ENCODE measurements at places on chromosomes 12 and 14. TPM values are rescaled to one million over a fixed set of nuclear protein-coding genes. Genes with fewer than 3 reads are reported as not detected.

CALCOCO1 gene
- 73.9 TPM for total RNA-seq

DNA sequence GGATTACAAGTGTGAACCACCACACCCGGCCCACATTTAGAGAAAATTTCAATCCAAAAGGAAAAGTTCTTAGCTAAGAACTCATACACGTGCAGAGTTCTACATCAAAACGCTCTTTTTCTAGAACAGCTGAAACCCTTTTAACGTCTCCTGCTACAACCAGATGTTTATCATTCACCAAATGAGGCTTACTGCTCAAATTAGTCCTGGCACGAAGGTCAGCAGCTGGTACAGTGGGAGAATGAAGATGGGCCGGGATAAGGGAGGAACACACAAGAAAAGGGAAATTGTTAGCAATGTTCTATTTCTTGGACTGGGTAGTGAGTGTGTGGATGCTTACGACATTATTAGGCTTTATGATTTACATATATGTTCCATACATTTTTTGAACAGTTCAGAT is 37.2 kb downstream of the PRKAB1 start:
- no peak for DNase-seq
- H3K36me3 ChIP-seq: no peaks in the 10 kb centered on the region
- H3K27me3 ChIP-seq: no peaks in the 10 kb centered on the region
- H3K4me3 ChIP-seq: no peak overlapping the region
- H3K27ac ChIP-seq: no peak overlapping the region

DNA sequence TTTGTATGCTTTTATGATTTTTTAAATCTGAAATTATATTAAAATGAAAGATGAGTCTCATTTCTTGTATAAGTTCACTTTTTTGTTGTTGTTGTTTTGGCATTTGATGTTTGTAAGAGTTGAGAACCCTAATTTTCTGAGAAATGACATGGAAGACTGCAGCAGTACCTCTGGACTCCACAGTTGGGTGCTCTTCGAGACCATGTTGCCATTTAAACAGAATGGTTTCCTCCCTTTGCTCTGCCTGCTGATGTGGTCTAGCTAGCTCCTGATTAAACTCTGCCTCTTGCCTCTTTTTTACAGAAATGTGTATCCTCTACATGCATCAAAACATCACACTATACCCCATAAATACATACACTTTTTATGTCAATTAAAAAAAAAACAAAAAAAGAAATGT is 5.8 kb upstream of the LTA4H start:
- no peaks in the 10 kb centered on the region for H3K36me3 ChIP-seq
- H3K4me1 ChIP-seq: peaks cover 1% of the 10 kb centered on the region
- H3K4me3 ChIP-seq: no peak overlapping the region
- no peaks in the 10 kb centered on the region for H3K27me3 ChIP-seq
- no peak for DNase-seq

GRCh38 chr14:94392510-94392935 is 4.1 kb upstream of the SERPINA1 start:
- H3K27ac ChIP-seq: no peak overlapping the region
- no peaks in the 10 kb centered on the region for H3K27me3 ChIP-seq
- peaks cover 6% of the 10 kb centered on the region for H3K4me1 ChIP-seq
- H3K36me3 ChIP-seq: no peaks in the 10 kb centered on the region

GRCh38 chr12:32252199-32253073 is 145.8 kb downstream of the BICD1 start:
- H3K4me1 ChIP-seq: no peaks in the 10 kb centered on the region
- no peaks in the 10 kb centered on the region for H3K27me3 ChIP-seq
- H3K27ac ChIP-seq: no peak overlapping the region
- H3K4me3 ChIP-seq: no peak overlapping the region

- no peaks in the 10 kb centered on the region for H3K4me1 ChIP-seq
- H3K27me3 ChIP-seq: no peaks in the 10 kb centered on the region
- no peaks in the 10 kb centered on the region for H3K36me3 ChIP-seq
- H3K27ac ChIP-seq: no peak overlapping the region
- H3K4me3 ChIP-seq: no peak overlapping the region
These were observed 54.3 kb downstream of the PRMT8 start for GRCh38 chr12:3545121-3545796.

DNA sequence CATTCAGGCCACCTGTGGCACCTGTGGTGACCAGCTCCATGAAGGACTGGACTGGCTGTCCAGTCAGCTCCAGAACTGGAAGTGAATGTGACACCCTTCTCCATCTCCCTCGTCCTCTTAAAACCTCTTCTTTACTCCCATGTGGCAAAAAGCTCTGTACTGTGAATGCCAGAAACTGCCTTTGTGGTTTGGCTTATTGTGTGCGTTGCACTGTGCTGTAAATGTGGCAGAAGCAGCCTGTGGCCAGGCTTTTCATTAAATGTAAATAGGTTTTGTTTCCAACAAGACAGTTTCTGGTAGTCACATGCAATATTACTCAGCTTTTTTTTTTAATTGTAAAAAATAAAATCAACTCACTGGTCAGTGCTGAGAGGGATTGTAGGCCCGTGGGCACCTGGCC is 453.7 kb downstream of the ATP23 start:
- DNase-seq: no peak
- no peaks in the 10 kb centered on the region for H3K36me3 ChIP-seq
- no peaks in the 10 kb centered on the region for H3K27me3 ChIP-seq

DNA sequence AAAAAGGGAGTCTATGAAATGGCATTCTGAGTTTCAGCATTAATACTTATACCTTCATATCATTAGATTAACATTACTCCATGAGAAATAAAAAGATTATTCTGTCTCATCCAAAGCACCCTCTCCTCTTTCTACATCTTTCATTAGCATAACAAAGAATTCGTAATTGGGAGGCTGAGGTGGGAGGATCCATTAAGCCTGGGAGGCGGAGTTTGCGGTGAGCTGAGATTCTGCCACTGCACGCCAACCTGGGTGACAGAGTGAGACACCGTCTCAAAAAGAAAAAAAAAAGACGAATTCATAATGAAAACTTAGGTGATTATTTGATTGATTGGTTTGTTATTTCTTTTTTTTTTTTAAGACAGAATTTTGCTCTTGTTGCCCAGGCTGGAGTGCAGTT is 1.8 kb upstream of the CDK17 start:
- no peaks in the 10 kb centered on the region for H3K4me1 ChIP-seq
- peak overlapping the region; percentile 99 for H3K27ac ChIP-seq
- no peak overlapping the region for H3K4me3 ChIP-seq

TAS2R43 gene
- 0.18 TPM for total RNA-seq

KRT6C gene
- not detected for total RNA-seq

DNA sequence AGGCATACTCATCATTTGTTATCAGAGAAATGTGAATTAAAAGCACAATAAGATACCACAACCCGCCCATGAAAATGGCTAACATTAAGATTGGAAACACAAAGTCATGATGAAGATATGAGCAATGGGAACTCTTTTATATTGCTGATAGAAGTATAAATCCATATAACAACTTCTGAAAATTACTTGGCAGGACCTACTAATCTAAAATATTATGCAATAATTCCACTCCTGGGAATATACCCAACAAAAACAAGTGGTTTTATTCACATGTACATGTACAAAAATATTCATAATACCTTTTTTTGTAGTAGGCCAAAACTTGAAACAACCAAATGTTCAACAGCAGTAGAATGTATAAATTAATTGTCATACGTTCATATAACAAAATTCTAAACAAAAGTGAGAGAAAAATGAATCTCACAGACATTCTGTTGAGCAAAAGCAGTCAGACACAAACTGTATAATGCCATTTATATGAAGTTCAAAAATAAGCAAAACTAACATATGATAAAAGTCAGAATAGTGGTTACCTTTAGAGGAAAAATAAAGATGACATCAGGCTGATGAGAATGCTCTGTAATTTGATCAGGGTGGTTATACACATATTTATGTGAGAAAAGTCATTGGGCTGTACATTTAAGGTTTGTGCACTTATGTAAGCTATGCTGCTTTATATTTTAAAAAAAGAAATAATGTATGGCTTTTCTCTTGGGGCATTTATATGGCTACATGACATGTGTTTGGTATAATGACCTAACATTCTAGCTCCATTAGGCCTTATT is 309.2 kb upstream of the KITLG start:
- DNase-seq: no peak
- no peaks in the 10 kb centered on the region for H3K36me3 ChIP-seq
- H3K4me3 ChIP-seq: no peak overlapping the region
- no peak overlapping the region for H3K27ac ChIP-seq
- H3K4me1 ChIP-seq: no peaks in the 10 kb centered on the region
- no peaks in the 10 kb centered on the region for H3K27me3 ChIP-seq

Data from pancreas (tissue), 10 donors.